Pulmonary artery endothelial cell (primary cell): ENCODE measurements at places on chromosomes 1 and 21.

- no peak for DNase-seq
These were observed 7.4 kb downstream of the WDR77 start for GRCh38 chr1:111441573-111442192.

DNA sequence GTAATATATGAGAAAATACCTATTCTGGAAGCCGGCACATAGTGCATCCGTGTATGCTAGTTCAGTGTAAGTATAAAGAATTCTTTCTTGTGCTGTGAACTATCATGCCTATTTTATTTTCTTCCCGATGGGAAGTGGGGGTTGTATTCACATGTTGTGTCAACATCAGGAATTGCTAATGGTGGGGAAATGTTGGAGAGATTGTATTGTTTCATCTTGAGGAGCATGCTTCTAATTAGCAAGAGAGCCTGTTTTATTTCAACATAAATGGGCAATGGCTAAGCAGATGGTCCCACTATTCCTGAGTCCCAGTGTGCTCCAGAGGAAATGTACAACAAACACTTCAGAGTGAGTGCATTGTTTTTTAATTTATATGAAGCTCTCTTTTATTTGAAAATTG lies 485.2 kb downstream of the PLPP3 start:
- DNase-seq, result no peak

GRCh38 chr21:42527489-42528158 lies 14.0 kb downstream of the SLC37A1 start:
- DNase-seq, result no peak

- DNase-seq, result peak; percentile 88
These were observed 217.1 kb downstream of the RERE start for GRCh38 chr1:8600336-8600735.

- no peak for DNase-seq
These were observed 81.7 kb downstream of the AXDND1 start for GRCh38 chr1:179447489-179447888.

- DNase-seq, result peak; percentile 59
These were observed 101.6 kb upstream of the PALMD start for GRCh38 chr1:99544328-99544727.

- DNase-seq, result no peak
These were observed 198.7 kb downstream of the ZC3H11B start for GRCh38 chr1:219414250-219414649.

- no peak for DNase-seq
These were observed 5.1 kb downstream of the HOOK1 start for GRCh38 chr1:59819566-59820438.

GRCh38 chr1:37561133-37562132 lies 4.7 kb downstream of the DNALI1 start:
- no peak for DNase-seq

GRCh38 chr1:187862506-187862905 lies 1033.8 kb downstream of the PLA2G4A start:
- no peak for DNase-seq

GRCh38 chr1:232562855-232563510 lies 67.0 kb downstream of the SIPA1L2 start:
- no peak for DNase-seq

GRCh38 chr1:69258842-69259241 lies 308.9 kb upstream of the LRRC7 start:
- DNase-seq, result no peak

DNA sequence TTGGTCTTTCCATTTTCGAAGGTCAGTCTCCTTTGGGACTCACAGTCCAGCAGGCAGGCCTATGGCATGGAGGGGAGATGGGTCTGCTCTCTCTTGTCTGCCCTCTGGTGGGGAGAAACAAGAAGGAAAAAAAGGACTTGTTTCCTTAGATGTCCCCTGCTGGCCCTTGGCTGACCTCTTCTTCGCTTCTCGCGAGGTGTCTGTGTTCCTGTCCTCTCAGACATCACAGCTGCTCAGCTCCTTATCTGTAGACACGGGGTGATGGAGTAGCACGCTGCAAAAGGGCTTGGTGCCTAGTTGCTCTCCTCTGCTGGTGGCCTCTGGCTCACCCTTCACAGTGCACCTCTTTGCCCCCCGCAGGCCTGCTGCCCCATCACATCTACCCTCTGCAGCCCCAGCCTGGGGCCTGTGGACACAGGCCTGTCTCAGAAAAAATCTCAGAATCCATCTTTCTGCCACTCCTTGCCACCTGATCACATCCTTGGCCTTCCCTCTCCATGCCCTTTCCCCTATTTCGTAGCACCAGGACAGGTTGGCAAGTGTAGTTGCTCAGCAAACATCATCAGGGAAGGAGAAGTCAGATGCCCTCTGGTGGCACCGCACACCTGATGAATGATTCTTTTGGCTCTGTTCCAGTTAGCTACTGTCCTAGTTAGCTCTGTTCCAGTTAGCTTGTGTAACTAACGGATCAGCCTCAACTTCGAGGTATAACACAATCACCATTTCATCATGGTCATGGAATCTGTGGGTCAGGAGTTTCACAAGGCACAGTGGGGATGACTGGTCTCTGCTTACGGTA lies 18.7 kb upstream of the AK2 start:
- peak; percentile 80 for DNase-seq

- DNase-seq, result no peak
These were observed 29.9 kb downstream of the VASH2 start for GRCh38 chr1:212980123-212980785.

DNA sequence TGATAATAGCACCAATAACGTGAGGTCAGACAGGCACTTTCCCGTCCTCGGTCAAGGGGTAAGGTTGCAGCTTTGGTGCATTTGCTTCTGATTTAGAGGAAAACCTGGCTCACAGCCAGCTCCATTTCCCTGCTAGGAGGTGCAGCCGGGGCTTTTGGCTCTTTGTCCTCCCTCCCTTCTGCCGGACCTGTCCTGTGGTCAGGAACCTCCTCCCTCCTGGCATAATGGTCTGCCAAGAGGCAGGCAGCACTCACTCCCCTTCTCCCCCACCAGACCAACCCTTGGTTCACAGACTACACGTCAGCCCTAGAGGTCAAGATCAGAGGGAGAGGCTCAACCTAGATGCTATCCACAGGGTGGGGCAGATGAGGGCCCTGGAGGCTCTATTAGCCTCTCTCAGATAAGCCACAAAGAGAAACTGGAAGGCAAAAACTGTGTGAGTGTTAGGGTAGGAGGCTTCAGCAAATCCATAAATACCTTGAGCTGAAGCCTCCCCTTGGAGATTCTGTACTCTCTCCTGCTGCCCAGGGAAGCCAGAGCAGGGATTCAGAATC lies 64.8 kb downstream of the PLXNA2 start:
- DNase-seq, result no peak

DNA sequence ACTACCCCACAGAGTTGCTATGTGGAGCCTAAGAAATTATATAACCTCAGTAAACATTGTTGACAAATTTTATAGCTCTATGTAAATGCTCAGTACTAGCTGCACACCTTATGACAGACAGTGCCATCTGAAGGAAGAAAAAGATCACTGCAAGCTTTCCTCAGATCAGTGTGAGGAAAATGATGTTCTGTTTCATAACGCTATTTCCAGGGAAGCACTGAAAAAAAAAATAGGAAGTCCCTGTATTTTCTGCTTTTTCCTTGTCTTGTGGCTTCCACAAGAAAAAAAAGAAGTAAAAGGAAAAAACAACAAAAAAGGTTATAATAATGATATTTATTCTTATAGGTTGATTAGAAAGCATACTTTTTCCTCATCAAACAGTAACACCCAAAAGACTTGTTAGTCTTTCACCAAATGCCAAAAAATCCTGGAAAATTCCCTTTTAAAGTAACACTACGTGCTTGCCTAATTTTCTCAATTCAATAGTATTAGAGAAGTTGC lies 23.2 kb downstream of the LYST start:
- DNase-seq, result no peak

GRCh38 chr1:33918368-33918767 lies 54.5 kb downstream of the HMGB4 start:
- DNase-seq, result no peak

DNA sequence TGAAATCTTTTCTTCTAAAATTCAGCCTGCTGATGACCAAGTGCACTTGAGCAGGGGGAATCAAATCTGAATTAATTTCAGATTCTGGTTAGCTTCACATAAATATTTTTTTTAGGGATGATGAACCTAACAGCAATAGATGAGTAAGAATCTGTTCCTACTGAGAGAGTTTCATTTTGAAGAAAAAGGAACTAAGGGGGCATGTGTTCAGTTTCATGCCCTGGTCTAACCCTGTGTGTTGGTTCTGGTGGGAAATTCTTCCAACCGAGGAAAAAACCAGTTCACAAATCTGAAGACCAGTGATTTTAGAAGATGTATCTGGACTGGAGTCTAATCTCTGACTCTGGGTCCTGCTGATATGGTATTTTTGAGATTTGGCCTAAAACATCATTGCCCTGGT lies 13.7 kb downstream of the SELL start:
- DNase-seq, result no peak

- DNase-seq, result no peak
These were observed 55.8 kb upstream of the DNAH14 start for GRCh38 chr1:224873434-224874369.

DNA sequence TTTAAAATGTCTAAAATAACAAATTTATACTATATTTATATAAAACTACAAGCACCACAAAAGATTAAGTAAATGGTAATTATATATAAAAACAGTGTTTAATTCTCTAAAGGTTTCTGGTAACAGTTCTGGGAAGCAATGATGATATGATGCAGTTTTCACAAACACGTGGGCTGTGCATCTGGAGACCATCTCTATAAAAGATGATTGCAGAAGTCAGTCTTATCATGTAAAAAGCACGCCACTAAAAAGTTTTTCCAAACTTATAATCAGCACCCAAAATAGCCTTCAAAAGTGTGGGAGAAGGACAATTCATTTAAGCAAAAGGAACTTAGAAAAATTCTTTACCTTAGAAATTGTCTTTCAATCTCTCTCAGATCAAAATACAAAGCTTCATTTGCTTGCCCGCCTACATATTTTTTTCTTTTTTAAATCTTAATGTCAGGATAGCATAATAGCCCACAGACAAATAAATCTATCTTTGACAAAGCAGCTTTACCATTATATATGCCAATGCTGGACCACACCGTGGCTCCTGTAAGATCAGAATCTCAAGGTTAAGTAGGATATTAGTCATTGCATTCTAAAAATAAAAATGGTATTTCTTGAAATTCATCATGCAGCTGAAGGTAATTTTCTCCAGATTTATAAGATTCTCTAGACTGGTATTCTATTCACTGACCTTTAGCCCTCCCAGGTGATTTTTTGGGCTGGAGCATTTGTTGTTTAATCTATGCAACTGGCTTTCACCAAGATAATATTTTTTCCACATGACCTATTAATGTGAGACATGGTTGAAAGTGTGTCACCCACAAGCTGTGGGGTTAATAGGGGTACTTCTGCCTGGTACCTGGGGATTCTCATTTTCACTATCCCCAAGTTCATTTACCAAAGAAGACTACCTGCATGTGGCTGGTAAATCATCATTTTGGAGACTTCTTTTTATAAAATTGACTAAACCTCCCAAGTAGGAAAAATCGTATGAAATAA lies 189.6 kb upstream of the ST6GALNAC5 start:
- no peak for DNase-seq

GRCh38 chr1:65418522-65419185 lies 1.8 kb upstream of the LEPR start:
- DNase-seq, result no peak

DNA sequence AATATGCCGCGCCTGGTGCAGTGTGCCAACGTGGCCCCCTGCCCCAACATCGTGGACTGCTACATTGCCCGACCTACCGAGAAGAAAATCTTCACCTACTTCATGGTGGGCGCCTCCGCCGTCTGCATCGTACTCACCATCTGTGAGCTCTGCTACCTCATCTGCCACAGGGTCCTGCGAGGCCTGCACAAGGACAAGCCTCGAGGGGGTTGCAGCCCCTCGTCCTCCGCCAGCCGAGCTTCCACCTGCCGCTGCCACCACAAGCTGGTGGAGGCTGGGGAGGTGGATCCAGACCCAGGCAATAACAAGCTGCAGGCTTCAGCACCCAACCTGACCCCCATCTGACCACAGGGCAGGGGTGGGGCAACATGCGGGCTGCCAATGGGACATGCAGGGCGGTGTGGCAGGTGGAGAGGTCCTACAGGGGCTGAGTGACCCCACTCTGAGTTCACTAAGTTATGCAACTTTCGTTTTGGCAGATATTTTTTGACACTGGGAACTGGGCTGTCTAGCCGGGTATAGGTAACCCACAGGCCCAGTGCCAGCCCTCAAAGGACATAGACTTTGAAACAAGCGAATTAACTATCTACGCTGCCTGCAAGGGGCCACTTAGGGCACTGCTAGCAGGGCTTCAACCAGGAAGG lies 4.3 kb downstream of the GJB3 start:
- DNase-seq, result no peak

GRCh38 chr1:209012443-209013196 lies 570.9 kb upstream of the CAMK1G start:
- DNase-seq, result no peak

- no peak for DNase-seq
These were observed 507 bp downstream of the AK5 start for GRCh38 chr1:77282187-77282865.

DNA sequence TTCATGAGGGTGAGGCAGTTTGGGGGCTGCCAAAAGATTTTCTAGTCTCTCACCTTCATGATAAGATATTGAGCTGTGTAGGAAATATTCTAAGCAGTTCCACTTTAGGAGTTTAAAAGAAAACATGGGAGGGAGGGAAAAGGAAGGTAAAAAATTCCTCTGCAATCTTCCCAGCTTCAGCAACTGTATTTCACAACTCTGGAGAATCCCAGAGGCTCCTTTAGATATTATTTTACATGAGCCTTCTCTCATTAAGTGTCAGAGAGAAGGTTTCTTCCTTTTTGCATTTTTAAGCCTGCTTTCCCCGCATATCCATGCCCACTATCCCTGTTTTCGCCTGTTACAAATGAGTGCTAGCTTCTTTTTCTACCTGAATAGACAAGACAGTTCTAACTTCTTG lies 289.4 kb downstream of the CHRM3 start:
- DNase-seq, result no peak

- DNase-seq, result no peak
These were observed 8.4 kb downstream of the SGIP1 start for GRCh38 chr1:66542314-66542713.

GRCh38 chr1:214862421-214862820 lies 220.1 kb upstream of the KCNK2 start:
- no peak for DNase-seq

DNA sequence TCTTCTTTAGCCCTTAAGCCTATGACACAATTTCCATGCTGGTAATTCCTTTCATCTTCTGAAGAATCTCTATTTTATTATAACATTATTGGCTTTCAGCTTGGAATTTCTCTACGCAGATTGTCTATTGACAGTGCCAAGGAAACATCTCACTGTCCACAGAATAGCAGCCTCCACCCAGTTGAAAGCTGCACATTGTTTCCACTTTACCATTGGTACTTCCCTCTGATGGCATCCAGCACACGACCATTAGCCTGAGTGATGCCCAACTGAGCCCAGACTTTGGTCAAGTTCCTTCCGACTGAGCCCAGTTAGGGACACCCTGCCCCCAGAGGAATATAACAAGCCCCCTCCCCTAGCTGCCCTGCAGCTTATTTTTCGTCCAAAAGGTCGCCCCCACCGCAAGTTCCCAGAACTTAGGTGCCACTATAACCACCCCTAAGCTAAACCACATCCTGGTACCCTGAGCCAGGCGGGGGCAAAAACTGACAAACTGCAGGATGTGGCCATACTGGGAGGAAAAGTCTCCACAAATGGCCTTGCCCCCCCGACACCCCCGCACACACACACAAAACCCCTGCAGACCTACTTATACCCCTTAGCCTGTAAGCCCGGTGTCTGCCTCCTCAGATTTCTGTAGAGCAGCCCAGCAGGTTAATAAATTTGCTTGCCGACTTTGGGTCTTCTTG lies 13.2 kb downstream of the GBP5 start:
- DNase-seq, result no peak

- peak; percentile 74 for DNase-seq
These were observed 94.7 kb upstream of the GADD45A start for GRCh38 chr1:67590329-67590728.

- DNase-seq, result no peak
These were observed 5.2 kb downstream of the TMCC2 start for GRCh38 chr1:205232945-205233397.
